PC-3 (cell line): ENCODE measurements at places on chromosomes 11 and 22.

DNA sequence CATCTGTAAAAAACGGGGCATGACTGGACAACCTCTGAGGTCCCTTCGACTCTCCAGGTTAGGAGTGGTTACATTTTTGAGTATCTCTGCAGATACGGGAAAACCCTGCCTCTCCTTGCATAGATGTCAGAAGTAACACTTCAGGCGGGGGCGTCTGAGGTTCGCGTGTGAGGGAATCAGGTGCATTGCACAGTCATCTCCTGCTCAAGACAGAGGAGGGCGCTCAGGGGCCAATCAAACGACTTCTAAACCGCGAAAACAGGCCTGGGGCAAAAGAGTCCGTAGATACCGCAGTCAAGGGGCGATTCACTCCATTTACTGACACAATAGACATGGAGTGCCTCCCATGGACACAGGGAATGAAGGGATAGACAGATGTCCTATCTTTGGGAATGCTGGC is 31.7 kb downstream of the KIRREL3 start:
- no peak for DNase-seq

DNA sequence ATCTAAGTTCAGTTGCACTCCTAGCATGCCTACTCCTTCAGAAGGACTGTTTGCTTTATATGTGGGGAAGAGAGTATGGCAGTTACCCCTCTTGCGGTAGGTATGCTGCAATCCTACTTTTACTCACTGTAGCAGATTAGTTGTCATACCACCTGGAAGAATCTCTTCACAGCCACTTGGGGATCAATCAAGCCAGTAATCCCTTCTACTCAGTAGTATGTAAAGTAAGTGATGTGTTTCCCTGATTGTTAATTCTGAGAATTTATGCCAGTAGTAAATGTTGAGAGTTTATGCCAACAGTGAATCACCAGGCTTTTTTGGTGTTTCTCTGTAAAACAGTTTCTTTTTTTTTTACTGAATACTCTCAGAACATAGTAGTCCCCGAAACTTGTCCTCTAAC is 34.4 kb downstream of the PRMT3 start:
- DNase-seq = no peak

DNA sequence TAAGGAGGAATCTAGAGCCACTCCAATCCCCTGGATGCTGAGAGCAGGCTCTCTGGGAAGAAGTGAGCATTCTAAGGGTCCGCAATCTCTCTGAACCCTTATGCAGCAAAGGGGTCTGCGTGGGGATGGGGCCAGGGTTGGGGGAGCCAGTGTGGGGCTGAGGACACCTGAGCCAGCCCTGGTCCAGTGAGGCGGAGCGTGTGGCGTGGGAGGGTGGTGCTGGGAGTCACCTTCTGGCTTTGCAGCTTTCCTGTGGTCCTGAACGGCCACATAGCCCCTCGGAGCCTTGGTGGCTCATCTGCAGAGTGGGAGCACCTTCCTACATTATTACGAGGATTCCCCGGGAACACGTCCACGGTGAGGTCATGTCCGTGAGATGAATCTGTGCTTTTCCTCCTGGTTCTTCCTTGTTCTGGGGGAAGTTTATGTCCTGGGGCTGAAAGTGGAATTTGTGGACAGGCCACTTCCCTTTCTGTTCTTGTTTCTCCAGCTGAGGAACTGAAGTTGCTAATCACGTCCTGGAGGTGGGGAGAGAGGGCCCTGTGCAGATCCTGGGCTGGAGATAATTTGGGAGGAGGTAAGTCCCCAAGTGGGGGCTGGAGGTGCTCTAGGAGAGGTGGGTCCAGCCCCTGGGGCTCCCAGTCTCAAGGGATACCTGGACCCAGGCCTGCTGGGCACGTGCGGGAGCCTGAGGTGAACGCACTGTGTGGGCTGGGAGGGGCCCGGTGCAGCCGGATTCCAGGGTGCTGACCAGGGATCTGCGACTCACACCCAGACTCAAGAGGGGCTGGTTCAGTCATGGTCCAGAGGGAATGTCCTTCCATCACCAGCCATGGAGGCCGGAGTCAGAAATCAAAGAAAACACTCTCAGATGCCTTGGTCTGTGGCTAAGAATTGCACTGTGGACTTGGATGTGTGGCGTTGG is 6.1 kb downstream of the MRGPRE start:
- DNase-seq = no peak

GRCh38 chr11:72702096-72702495 is 27.9 kb upstream of the PDE2A start:
- DNase-seq = no peak

GRCh38 chr22:49553518-49554295 is 274.0 kb downstream of the BRD1 start:
- peak; percentile 12 for DNase-seq

GRCh38 chr22:28711341-28711740 is 30.3 kb downstream of the CHEK2 start:
- no peak for DNase-seq

- no peak for DNase-seq
Measured at GRCh38 chr11:15610881-15611280, 496.2 kb downstream of the INSC start.

DNA sequence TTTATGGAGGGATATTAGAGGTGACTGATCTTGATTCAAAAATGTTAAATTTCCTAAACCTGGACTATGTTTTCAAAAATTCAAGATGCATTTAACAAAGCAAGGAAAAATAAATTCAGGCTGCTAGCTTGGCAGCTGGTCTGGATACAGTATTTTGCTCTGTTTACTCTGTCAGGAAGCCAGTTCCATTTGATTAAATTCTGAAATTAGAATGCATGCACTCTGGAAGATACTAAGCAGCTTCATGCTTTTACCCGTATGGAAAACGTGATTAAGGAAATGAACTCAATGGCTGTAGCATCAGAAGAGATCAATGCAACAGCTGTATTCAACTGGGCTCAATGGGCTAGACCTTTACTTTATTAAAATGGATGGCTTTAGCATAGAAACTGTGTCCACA is 14.2 kb downstream of the C11orf71 start:
- no peak for DNase-seq

DNA sequence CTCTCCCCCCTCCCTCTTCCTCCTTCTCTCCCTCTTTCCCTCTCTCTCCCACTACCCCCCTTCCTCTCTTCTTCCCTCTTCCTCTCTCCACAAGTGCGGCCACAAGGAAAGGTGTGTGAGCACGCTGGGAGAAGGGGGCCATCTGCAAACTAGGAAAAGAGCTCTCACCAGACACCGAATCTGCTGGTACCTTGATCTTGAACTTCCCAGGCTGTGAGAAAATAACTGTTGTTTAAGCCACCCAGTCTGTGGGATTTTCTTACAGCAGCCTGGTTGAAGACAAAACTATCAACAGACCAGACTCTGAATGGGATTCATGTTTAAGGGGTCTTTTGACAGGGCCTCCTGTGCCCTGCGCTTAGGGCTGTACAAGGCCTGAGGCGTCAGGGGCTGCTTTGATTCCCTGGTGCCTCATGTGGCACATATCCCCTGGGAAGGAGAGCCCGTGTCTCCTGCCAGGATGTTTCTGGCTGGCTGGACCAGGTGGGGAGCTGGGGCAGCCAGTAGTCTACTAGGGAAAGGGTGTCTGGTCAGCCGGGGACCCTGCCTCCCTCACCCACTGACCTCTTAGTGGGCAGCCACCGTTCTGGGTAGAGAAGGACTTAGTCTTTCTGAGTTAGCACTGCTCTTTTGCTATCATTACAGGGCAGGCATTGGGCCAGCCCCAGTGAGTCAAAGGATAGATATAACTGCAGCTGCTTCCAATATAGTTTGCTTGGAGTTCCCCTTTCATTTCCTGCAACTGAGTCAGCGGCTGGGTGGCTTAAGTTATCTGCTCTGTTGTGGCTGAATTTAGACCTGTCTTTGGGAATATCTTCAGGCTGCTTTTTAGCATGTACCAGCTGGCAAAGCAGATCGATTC is 6.2 kb downstream of the PANX1 start:
- peak; percentile 90 for DNase-seq

DNA sequence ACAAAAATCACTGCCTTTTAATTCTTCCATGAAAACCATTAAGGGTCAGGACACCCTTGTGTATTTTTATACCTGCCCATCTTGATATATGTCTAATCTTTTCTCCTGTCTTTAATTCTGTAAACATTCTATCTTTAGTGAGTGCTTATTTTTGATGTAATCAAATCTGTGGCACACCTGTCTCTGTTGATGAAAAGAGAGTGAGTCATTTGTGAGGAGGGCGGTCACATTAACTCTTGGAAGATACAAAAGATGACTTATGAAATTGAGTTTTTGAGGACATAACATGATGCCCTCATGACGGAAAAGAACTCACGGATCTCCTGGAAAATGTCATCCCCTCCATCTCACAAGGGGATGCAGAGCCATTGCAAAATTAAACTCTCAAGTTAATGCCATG is 206.5 kb upstream of the PGR start:
- no peak for DNase-seq

DNA sequence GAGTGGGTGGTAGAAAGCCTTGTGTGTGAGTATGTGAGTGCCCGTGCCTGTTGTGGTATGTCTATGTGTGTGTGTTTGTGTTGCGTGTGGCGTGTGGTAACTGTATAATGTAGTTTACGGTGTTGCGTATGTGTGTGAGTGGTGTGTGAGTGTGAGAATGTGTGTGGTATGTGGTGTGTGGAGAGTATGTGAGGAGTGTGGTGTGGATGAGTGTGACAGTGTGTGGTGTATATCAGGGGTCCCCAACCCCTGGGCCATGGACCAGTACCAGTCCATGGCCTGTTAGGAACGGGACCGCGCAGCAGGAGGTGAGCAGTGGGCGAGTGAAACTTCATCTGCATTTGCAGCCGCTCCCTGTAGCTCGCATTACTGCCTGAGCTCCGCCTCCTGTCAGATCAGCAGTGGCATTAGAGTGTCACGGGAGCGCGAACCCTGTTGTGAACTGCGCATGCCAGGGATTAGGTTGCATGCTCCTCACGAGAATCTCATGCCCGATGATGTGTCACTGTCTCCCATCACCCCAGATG is 5.7 kb downstream of the UPK3A start:
- DNase-seq = peak; percentile 64

GRCh38 chr11:86755146-86755545 is 45.2 kb upstream of the PRSS23 start:
- no peak for DNase-seq

GRCh38 chr11:35147235-35147634 is 8.3 kb downstream of the CD44 start:
- no peak for DNase-seq

DNA sequence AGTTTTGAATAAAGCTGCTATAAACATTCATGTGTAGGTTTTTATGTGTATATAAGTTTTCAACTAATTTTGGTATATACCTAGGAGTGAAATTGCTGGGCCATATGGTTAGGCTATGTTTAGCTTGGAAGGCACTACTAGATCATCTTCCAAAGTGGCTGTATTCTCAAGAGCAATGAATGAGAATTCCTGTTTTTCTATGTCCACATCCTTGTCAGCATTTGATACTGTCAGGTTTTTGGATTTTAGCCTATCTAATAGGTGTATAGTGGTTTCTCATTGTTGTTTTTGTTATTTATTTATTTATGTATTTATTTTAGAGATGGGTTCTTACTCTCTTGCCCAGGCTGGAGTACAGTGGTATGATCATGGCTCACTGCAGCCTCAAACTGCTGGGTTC is 26.3 kb upstream of the CLTCL1 start:
- DNase-seq = no peak

DNA sequence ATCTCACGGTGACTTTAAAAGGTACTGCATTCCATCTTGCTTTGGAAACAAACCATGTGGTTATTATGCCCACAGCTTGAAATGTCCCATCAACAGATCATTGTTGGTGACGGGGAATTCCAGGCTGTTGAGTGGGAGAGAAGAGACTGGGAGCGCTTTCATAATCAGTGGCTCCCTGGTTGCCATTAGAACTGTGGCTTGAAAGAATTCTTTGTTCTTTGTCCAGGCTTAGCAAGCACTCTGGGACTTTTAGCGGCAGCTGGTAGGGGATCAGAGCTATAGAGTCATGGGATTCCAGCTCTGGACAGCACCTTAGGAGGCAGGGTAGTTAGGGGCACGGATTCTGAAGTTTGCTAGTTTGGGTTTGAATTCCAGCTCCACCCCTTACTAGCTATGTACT is 22.0 kb downstream of the MMP20 start:
- no peak for DNase-seq

DNA sequence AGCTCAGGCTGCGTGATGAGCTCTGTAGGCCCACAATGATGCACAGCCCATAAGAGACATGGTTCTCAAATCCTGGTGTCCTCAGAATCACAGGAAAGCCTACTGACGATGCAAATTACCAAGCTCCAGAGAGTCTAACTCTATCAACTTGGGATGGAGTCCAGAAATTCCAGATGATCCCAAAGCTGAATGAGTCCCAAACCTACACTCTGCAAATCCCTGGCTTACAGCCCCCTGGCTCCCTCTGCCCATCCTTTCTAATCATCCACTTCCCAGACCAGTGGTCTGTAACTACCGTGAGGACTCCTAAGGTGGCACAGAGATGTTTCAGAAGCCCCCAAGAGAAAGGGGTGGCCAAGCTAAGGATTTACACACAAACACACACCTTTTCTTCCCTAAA is 13.5 kb downstream of the ARFGAP2 start:
- DNase-seq = no peak

- DNase-seq = no peak
Measured at GRCh38 chr11:42085736-42086135, 626.3 kb upstream of the LRRC4C start.

GRCh38 chr11:84884836-84885235 is 742.3 kb downstream of the DLG2 start:
- no peak for DNase-seq

DNA sequence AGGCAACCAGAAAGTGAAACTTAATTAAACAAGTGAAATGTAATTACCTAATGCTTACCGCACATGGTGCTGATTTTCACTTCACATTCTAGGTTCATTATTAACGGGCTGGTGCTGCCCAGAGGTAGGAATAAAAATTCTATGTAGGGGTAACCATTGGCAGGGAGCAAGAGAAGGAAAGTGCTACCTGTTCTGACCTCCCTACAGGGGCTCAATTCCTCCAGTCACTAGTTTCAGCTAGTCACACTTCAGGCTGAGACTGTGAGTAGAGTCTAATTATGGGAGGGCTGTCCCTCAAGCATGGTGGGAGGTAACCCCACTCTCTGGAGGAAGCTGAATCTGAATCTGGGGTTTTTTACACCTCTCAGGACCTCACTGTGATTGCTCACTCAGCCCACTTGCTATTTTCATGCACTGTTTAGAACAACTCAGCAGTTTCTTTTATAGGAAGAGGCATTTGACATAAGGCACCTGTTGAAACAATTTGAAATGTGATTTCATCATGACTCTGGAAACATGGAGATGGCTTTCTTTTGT is 75.4 kb downstream of the MAML2 start:
- DNase-seq = no peak

- no peak for DNase-seq
Measured at GRCh38 chr22:32951076-32951806, 106.9 kb downstream of the SYN3 start.
